A549 treated with AZD2906 at 1 μM for 4 hours (cell line): ENCODE measurements at places on chromosomes 7 and 10. TPM values are rescaled to one million over a fixed set of nuclear protein-coding genes. Genes with fewer than 3 reads are reported as not detected.

CDH23 gene
- total RNA-seq = 1.8 to 3.0 TPM (median 2.7 TPM) in 5 replicates

ODAD2 gene
- total RNA-seq = 0.08 to 0.17 TPM in 2 of 5 replicates, not detected in the others

KLF14 gene
- 0.03 to 0.07 TPM (median 0.05 TPM) in 4 of 5 replicates, not detected in the other for total RNA-seq

LRIT1 gene
- total RNA-seq = not detected in 5 replicates

SPDYE9 gene
- total RNA-seq = not detected in 5 replicates

MYL10 gene
- not detected in 5 replicates for total RNA-seq

CYP2C8 gene
- total RNA-seq = not detected in 5 replicates
